ENCODE measurements at places on chromosomes 3 and 15.

- no peak for DNase-seq
Observed at GRCh38 chr3:129475863-129476262, 35.8 kb downstream of the IFT122 start.

DNA sequence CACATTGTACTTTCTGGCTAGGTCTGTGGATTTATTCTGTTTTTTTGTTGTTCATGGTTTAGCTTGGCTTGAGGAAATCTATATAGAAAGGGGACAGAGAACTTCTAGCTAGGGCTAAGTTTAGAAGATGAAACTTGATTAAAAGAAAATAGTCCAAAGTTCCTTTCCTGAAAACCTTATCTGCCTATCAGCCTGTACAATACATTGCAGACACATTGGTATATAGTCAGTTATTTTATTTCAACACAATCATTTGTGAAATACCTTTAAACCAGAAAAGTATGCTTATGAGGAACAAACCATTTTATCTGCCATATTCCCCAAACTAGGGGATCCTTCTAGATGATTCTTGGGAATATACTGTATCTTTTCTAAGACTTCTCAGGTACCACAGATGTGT lies 147.3 kb upstream of the CGNL1 start:
- DNase-seq: peak; percentile 30

DNA sequence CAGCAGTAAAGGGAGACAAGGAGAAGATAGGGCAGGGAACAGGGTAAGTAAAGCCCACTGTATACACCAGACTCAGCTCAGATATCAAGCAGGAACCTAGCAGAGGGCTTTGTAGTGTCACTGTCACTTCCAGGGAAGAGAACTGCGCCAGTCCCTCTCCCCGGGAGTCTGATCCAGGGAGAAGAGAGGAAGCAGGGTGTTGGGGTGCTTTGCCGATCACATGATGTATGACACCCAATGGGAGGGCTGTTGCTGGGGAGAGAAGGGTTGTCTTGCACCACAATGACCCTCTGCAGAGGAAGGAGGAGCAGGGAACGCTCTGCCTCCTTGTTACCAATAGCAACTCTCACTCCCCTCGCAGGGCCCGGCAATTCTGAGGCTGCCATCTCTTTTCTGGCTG lies 147.2 kb upstream of the SLC2A2 start:
- no peak for DNase-seq

DNA sequence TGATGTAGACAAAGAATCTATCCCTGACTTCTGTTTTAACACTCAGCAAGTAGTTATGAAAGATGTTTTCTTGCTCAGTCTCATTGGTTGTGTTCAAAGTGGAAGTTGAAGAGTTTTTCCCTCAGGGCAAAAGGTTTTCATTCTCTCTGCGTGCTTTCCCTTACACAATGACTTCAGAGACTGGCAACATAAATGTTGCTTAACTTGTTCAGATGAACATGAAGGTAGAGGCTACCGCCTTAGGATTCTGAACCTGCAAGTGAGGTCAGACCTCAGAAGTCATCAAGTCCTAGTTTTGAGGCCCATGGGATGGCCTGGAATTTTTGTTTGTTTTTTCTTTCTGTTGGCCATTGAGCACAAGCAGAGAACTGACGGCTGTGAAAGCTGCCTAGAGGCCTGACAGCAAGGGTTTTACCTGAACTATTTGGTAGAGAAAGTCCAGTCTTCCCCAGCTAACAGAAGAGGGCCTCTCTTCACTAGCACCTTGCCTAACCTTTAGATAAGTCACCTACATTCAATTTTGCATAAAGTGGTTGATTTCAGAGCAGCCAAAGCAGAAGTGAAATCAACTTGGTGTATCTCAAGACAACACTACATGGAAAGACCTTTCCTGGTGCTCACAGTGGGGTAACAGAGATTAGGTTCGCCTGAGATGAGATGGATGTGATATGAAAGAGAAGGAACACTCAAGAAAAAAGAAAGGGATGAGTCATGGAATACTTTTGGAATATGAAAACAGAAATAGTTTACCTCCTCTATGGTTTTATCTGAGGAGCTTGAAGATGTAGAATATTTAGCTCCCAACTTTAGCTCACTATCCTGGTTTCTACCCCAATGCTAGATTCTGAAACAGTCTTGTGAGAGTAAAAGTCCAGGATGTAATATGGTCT lies 53.6 kb upstream of the AP4E1 start:
- peak; percentile 95 for DNase-seq

GRCh38 chr3:95254061-95254460 lies 1191.2 kb downstream of the NSUN3 start:
- no peak for DNase-seq

DNA sequence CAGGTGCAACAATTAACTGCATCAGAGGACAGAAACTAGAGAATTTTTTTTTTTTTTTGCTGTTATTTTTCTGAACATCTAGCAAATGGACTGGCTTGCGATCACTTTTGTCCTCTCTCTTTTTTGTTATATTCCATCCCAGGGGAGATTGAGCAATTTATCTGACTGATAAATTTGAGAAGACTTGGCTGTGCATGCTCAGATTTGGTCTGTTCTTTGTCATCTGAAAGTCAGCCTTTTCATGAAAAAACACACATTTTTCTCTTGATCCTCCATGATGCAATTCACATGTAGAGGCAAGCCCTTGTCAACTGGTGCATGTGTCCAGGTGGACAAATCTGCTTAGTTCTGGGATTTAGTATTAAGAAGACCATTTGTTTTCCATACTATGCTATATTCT lies 309.3 kb downstream of the LRRC3B start:
- no peak for DNase-seq

GRCh38 chr3:152780553-152780952 lies 54.4 kb upstream of the P2RY1 start:
- DNase-seq: no peak

DNA sequence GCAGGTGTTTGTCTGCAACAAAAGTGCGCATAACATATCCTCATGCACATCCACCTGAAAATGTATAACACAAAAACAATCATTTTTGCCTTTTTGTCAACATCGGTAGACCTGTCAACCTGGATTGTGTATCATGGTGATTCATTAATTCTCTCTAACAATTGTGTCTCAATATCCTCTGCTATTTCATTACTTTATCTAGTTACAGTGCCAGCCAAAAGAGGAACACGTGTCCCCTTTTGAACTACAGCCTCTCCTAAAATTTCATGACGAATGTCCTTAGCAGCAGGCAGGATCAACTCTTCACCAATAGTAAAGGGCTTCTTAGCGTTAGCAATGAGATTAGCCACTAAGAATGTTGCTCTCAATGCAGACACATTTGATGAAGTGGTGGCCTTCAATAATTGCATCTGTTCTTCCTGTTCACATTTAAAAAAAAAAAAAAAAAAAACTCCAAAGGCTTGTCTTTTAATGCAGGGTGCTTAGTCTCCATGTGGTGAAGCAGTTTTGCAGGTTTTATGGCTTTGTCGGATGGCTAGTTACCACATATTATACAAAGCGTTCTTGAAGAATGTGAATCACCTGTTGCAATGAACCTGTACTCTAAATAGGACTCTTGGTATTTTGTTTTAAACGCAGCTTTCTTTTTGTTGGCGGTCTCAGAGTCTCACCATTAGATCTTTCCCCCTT lies 45.7 kb upstream of the MCTP2 start:
- peak; percentile 25 for DNase-seq

DNA sequence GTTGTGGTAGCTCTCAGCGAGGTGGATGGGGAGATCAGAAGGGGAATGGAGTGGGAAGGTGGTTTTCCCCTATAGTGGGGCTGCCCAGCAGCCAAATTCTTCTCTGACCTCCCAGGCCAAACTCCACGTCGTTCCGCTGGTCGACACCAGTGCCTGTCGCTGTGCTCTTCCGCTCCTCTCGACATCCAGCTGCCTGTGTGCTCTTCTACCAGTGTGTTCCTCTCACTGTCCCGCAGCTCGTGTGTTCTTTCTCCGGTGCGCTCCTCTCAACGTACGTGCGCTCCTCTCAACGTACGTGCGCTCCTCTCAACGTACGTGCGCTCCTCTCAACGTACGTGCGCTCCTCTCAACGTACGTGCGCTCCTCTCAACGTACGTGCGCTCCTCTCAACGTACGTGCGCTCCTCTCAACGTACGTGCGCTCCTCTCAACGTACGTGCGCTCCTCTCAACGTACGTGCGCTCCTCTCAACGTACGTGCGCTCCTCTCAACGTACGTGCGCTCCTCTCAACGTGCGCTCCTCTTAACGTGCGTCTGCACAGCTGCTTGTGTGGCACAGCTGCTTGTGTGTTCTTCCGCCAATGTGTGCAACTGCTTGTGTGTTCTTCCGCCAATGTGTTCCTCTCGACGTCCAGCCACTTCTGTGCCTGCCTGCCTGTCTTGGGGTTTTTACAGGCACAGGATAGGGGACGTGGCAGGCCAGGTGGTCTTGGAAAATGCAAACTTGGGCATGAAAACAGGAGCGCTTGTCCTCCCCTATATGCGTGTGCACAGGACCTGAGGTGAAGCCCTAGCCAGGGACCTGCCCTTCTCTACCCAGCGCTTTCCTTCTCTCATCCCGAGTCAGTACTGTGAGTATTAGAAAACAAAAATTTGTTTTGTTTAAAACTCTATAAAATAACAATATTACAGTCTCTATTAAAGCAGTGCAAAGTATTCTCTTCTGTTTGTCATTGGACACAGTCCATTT lies 991.1 kb downstream of the GBE1 start:
- no peak for DNase-seq

- no peak for DNase-seq
Observed at GRCh38 chr3:100045696-100046095, 68.6 kb downstream of the FILIP1L start.

- DNase-seq: no peak
Observed at GRCh38 chr3:87710511-87710910, 348.3 kb downstream of the CGGBP1 start.

- DNase-seq: no peak
Observed at GRCh38 chr3:13542142-13542541, 6.8 kb upstream of the FBLN2 start.

DNA sequence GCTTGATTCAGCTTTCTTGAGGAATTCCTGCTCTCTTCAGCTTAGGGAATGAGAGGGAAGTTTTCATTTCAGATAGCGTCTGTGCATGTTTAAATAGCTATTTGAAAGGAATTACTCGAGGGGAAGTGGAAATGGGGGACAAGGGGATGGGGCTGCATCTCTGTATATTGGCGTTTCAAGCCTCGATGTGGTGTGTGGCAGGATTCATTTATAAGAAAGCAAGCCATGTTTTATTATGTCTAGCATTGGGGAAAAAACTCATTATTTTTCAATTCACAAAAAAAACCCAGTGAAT lies 1.0 kb downstream of the ATP2C1 start:
- no peak for DNase-seq

GRCh38 chr15:98289747-98290146 lies 329.2 kb downstream of the ARRDC4 start:
- no peak for DNase-seq

DNA sequence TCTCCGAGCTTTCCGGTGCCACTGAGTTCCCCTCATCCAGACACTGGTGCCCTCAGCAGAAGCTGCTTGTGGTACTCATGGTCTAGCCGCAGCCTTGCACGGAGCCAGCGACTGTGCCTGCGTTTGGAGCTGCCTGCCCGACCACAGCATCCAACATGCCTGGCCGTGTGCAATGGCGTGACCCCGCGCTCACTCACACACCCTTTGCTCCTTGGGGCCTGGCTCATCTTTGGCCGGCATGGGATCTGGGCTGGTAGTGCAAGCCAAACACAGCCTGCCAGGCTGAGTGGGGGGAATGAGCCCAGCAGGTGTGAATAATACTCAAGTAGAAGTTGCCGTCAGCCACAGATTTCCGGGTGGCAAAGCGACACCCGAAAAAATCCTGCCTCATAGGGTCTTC lies 1178.7 kb upstream of the GBE1 start:
- no peak for DNase-seq

- DNase-seq: no peak
Observed at GRCh38 chr3:53159156-53160060, 1.6 kb upstream of the PRKCD start.

- DNase-seq: no peak
Observed at GRCh38 chr3:38226273-38226672, 39.3 kb upstream of the SLC22A13 start.

DNA sequence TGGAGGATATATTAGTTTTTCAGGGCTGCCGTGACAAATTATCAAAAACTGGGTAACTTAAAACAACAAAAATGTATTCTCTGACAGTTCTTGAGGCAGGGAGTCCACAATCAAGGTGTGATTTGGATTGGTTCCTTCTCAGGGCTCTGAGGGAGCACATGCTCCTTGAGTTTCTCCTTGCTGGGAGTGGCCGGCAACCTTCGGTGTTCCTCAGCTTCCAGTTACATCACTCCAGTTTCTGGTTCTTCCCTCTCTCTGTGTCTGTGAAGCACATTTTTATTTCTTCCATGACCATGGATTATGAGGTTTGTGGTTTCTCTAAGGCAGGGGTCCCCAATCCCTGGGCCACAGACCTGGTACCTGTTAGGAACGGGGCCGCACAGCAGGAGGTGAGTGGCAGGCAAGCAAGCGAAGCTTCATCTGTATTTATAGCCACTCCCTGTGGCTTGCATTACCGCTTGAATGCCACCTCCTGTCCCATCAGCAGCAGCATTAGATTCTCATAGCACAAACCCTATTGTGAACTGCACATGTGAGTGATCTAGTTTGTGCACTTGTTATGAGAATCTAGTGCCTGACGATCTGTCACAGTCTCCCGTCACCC lies 24.3 kb downstream of the LRRC28 start:
- DNase-seq: no peak

GRCh38 chr3:12984023-12984823 lies 89.0 kb downstream of the IQSEC1 start:
- peak; percentile 83 for DNase-seq

- DNase-seq: peak; percentile 26
Observed at GRCh38 chr3:107117922-107118536, 259.2 kb upstream of the CCDC54 start.

GRCh38 chr3:99699841-99700240 lies 61.4 kb downstream of the COL8A1 start:
- no peak for DNase-seq

DNA sequence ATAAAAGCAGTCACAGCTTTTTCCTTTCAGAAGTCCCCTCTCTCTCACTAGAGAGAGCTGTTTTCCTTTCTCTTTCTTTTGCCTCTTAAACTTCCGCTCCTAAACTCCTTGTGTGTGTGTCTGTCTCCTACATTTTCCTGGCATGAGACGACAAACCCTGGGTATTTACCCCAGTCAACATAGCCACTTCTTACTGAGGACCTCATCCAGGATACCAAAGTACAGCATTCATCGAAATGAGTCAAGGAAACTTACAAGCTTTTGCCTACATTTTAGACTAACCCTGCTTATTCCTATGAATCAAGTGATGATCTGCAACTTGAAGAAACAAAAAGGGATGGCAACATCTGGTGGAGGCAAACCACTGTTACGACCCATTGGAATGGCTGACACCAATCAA lies 16.7 kb downstream of the PATL2 start:
- no peak for DNase-seq

DNA sequence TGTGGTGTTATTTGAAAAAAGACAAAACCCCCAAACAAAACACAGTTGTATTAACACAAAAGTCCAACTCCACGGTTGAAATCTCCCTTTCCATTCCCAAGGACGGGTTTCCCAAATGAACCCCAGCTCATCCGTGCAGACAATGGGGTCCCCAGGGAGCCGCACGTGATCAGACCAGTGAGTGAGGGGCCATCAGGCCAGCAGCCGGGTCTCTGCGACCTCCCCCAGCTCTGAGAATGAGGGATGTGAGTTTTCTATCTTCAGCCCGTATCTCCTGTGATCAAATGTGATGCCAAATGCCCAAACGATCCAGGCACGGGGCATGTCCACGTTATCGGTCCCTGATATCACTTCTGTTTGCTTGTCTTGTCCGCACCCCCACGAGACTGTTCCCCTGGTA lies 138.0 kb downstream of the OPA1 start:
- DNase-seq: no peak

GRCh38 chr3:119586733-119587172 lies 7.5 kb downstream of the ADPRH start:
- no peak for DNase-seq

All from AML-193 (cell line).